ENCODE measurements at places on chromosomes 4 and X. TPM values are rescaled to one million over a fixed set of nuclear protein-coding genes. Genes with fewer than 3 reads are reported as not detected.

GRCh38 chr4:16082426-16083240, 1.2 kb downstream of the PROM1 start:
- peak; percentile 79 for DNase-seq

- no peak for DNase-seq
These were observed 345.4 kb downstream of the ADAM29 start for GRCh38 chr4:175263537-175263936.

GRCh38 chrX:136157187-136157586, 9.9 kb downstream of the FHL1 start:
- no peak for DNase-seq

DNA sequence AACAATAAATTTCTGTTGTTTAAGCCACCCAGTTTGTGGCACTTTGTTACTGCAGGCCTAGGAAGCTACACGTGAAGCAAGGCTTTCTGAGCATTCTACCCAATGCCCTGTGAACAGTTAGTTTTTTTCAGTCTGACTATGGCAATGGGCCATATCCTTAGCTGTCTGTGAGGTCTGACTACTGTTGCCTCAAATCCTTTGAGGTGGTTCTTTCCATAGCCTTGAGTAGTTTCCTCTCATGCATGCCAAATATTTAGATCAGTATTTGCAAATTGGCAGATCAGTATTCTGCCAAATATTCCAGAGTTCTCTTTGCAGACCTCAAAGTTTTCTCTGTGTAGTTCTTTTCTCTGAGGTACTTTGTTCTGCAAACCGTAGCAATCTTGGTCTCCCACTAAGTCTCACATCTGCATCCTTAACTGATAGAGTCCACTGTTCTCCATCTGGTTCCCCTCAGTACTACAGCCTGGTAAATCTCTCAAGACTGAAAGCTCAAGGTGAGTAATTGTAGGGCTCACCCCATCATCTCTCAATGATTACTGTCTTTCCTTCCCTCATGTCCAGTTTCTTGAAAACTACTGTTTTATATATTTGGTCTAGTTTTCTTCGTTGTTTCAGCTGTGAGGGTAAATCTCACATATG, 984.9 kb upstream of the INTU start:
- no peak for DNase-seq

DNA sequence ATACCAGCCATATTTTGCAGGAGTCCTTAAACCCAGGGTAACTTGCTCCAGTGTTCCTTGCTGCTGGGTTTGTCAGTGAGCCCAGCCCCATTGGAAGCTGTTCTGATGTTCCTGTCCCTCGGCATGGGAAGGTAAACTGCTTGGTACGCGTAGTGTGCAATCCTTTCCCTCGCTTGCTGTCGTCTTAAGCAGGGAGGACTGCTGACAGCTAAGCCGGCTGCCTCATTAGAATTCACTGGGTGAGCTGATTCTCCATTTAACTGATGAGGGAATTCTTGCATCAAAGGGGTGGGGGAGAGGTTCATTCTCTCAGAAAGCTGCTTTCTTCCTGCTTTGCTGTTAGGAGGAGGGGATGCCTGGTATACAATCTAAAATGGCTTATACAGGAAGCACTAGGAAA, 164.6 kb downstream of the MID1IP1 start:
- no peak for DNase-seq

AMOT gene
- total RNA-seq, result 8.0 TPM

RGN gene
- 5.8 TPM for total RNA-seq

GRCh38 chrX:42686296-42686695, 91.7 kb downstream of the PPP1R2C start:
- DNase-seq, result no peak

DNA sequence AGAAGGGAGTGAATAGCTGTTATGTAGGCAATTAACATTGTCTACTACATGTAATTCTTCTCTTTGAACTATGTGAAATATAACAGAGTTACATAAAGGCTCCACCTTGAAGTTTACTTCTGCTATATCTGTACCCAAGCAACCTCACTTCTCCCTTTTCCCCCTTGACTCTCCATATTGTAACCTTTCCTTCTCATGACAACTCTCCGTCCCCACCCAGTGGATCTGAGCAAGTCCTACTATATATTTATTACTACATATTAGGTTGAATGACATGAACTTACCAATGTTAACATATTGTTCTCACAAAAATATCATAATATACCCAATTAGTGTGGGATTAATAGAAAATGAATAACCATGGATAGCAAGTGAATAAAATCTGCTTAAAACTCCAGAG, 93.2 kb upstream of the ATP8A1 start:
- DNase-seq, result no peak

- no peak for DNase-seq
These were observed 105.1 kb upstream of the GRPR start for GRCh38 chrX:16018291-16018690.

GRCh38 chr4:158042591-158043030, 130.2 kb downstream of the GASK1B start:
- DNase-seq, result no peak

DNA sequence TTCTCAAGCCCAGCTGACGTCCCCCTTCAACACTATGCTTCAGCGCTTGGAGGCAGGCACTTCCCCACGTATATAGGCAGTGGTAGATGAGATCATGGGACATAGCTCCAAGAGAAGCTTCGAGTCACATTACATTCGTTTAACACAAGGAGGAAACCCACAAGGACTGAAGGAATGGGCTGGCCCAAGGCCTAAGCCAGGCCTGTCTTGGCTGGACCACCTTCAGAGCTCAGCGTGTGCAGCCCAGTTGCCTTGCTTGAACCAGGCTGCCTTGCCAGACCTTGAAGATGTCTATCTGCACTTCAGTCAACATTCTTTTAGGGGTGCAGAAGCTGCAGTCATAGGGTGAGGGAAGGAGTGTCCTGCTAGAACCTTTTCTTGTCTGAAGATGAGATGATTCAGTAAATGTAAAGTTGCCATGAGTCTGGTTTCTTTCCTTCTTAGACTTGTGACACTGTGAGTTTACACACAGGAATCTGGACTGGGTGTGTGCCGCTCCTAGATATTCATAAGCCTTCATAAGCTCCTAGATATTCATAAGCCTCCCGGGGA, 144.1 kb upstream of the RBPJ start:
- no peak for DNase-seq

DNA sequence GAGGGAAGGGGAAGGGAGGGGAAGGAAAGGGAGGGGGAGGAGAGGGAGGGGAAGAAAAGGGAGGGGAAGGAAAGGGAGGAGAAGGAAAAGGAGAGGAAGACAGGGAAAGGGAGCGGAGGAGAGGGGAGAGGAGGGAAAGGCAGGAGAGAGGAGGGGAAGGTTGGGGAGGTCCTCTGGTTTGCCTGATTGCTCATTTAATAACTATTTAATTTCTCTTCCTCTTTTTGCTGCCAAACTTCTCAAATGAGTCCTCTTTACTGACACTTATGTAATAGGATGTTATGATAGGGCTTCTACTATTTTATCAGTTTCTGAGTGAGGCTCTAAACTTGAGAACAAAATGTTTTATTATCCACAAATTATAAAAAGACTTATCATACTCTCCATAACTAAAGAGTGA, 35.4 kb upstream of the PPA2 start:
- no peak for DNase-seq

GRCh38 chr4:154456240-154456639, 35.4 kb downstream of the DCHS2 start:
- DNase-seq, result no peak

MAGEC2 gene
- not detected for total RNA-seq

DNA sequence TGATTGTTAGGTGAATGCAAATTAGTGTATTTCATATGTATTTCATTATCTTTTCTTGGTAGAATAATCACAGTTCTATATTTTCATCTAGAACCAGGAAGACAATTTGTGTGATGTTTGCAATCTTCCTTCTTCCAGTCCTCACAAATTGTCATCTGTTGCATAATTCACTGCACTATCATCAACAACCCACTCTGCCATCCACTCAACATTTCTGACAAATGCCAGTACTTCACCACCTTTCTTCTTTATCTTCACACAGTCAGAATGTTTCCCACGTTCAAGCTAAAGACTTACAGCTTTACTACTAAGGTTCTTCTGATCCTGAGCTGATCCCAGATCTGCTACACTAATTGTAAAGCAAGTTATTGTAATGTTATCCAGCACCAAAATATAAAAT, 107.8 kb downstream of the IQCM start:
- no peak for DNase-seq

DNA sequence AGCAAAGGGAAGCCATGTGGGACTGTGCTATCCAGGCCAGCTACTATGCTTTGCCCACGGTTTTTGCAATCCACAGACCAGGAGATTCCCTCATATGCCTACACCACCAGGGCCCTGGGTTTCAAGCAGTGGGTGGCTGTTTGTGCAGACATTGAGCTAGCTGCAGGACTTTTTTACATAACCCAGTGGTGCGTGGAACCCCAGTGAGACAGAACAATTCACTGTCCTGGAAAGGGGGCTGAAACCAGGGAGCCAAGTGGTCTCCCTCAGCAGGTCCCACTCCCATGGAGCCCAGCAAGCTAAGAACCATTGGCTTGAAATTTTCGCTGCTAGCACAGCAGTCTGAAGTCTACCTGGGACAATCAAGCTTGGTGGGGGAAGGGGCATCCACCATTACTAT, 959.9 kb downstream of the FSTL5 start:
- DNase-seq, result no peak

DNA sequence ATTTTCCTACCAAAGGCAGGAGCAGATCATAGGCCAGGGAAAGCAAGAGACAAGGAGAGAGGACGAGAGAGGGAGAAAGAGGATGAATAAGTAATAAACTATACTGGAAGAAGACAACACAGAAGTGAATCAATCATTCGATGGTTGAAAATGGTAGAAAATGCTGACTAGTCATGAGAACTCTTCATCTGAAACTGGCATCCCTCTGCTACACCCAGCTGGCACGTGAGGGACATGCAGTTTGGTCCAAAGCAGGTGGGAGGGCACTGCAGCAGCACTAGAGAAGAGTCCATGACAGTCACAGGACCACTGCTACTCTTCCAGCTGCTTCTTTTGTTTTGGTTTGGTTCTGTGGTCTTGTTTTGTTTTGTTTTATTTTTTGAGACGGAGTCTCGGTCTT, 74.1 kb downstream of the AFAP1 start:
- no peak for DNase-seq

- DNase-seq, result no peak
These were observed 84.5 kb upstream of the DKK2 start for GRCh38 chr4:107120661-107121060.

- no peak for DNase-seq
These were observed 18.4 kb upstream of the ACE2 start for GRCh38 chrX:15619053-15619755.

GRCh38 chrX:19883878-19884277, 3.5 kb downstream of the SH3KBP1 start:
- no peak for DNase-seq

TCEAL2 gene
- total RNA-seq, result 5.2 TPM

GRCh38 chrX:136963973-136964372, 69.8 kb downstream of the GPR101 start:
- no peak for DNase-seq

DNA sequence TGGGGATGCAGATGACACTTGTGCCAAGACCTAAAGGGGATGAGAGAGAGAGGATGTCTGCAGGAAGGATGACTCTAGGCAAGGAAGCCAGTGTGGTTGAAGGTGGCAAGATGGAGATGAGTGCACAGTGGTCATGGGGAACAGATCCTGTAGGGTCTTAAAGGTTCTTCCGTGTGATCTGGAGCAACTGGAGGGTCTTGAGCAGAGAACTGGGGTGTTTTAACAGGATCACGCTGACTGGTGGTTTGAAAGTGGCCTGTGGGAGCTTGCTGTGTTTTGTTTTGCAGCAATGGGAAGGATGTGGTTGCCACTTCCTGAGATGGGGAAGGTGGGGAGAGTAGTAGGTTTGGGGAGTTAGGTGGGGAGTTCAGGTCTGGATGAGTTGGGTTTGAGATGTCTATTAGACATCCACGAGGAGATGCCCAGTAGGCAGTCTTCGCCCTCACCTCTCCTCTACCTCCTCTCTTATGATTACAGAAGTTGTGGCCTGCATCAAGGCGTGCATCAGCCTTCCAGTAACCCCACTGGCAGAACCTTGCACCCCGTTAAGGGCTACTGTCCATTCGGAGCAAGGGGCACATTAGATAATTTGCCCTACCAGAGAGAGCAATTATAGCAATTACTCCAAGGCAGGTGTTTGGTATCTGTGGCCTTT, 1.4 kb upstream of the STBD1 start:
- peak; percentile 71 for DNase-seq

GRCh38 chr4:125994024-125994423, 679.3 kb downstream of the FAT4 start:
- DNase-seq, result no peak

ATP1B4 gene
- total RNA-seq, result not detected

- peak; percentile 45 for DNase-seq
These were observed 227.2 kb upstream of the PSAPL1 start for GRCh38 chr4:7661846-7662506.

- no peak for DNase-seq
These were observed 33.0 kb downstream of the SULT1B1 start for GRCh38 chr4:69727426-69727825.

CLDN34 gene
- not detected for total RNA-seq
